ENCODE measurements at places on chromosomes 16 and 17.

DNA sequence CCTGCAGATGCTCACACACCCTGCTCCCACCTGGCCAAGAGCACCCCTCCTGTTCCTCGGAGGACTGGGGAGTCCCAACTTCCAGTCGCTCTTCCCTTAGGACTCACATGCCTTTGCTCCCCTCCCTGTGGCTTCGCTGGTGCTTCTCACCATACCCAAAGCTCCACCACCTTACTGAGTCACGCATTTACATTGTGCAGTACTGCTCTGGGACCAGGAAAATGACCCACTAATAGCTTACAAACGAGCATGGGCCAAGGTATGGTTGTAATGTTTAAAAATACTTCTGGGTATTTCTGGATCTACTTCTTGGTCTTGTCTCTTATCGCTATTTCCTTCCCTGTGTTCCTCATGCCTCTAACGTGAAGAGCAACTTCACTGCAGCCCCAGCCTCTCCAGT lies 41.0 kb upstream of the CDRT4 start:
- no peak for DNase-seq

- DNase-seq: no peak
Measured at GRCh38 chr17:75639327-75639726, 6.1 kb downstream of the SMIM5 start.

GRCh38 chr17:55212880-55213279 lies 51.9 kb upstream of the HLF start:
- DNase-seq: no peak

GRCh38 chr17:47615766-47616424 lies 33.8 kb upstream of the KPNB1 start:
- DNase-seq: no peak

DNA sequence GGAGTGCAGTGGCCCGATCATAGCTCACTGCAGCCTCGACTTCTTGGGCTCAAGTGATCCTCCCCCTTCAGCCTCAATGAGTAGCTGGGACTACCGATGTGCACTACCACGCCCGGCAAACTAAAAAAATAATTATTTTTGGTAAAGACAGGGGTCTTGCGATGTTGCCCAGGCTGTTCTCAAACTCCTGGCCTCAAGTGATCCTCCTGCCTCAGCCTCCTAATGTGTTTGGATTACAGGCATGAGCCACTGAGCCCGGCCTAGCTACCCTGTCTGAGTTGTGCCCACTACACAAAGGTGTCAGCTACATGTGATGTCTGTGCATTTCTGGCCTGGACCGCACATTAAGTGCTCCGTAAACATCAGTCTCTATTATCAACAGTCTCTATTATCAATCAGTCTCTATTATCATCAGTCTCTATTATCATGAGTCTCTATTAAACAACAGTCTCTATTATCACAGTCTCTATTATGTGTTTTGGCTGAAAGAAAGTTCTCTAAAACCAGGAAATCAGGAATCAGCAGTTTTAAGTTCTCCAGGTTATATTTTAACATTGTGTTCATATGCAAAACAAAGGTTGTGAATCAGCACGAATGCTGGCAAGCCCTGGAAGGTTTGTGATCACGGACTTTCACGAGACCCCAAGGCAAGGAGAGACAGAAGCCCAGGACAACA lies 721 bp upstream of the WWOX start:
- no peak for DNase-seq

DNA sequence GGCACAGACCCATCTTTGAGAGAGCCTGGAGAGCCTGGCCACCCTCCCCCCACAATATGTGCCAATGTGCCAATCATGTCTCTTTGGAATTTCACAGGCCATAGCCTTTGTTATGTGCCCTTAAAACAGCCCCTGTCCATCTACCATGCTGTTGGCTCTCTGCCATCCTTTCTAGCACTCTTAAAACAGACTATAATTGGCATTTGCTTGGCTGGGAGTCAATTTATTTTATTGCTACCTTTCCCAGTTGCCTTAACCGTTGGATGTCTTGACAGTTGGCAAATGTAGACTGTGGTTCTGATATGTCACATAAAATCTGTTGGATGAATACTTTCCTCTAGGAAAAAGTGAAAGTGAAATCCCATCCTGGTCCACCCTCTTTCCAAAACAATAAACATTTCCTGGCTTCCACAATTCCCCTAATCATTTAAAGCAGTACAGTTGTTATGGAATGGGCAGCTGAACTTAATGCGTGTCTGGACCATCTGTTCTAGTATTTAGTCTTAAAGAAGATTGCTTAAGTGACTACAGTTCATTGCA lies 394.0 kb downstream of the KCNJ2 start:
- DNase-seq: peak; percentile 74

DNA sequence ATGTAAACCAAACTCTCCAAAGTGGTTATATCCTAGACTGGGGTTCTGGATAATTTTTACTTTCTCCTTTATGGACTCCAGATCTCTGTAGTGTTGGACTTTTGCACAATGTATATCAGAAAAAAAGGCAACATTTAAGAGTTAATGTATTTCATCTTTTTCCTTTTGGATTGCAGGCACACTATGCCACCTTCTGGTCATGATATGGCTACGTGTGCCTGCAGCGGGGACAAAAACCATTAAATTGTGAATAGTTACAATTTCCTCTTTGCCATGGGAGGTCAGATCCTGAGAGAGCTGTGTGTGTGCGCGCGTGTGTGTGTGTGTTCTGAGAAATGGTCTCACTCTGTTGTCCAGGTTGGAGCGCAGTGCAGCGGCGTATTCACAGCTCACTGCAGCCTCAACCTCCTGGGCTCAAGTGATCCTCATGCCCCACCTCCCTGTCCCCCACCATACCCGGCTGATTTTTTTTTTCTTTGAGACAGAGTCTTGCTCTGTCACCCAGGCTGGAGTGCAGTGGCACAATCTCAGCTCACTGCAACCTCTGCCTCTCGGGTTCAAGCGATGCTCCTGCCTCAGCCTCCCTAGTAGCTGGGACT lies 4.3 kb upstream of the SGF29 start:
- DNase-seq: no peak

GRCh38 chr17:36824678-36825101 lies 112.6 kb upstream of the LHX1 start:
- DNase-seq: no peak

- DNase-seq: no peak
Measured at GRCh38 chr17:66673668-66674276, 161.1 kb upstream of the CACNG5 start.

DNA sequence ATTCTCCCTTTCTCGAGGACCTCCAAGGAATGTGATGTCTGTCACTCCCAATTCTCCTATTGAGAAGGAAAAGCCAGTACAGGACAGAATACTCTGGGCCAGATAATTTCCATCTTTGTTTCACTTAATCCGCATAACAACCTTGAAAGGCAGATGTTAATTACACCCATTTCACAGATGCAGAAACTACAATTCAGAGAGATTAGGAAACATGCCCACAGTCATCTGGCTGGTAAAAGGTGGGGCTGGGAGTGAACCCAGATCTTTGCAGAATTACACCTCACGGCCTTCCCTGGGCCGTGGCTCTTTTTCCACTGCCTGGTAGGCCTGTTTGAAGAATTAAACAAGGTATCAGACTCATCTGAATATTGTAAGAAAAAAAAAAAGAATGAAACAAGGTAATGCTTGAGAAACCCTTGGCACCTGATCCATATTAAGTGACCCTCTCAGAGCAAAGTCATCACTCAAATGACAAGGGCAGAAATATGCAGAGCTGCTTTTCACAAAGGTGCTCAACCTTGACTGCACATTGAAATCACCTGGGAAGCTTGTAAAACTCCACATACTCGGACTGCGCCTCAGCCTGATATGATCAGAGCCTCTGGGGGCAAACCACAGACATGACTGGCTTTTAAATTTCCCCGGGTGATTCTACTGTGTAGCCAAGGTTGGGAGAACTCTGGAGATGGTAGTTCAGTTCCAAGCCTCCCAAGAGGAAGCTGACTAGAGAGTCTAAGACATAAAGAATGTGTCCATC lies 16.6 kb upstream of the G6PC1 start:
- DNase-seq: no peak

GRCh38 chr17:27530764-27531391 lies 74.6 kb downstream of the KSR1 start:
- DNase-seq: no peak

- no peak for DNase-seq
Measured at GRCh38 chr17:73508057-73508930, 136.0 kb downstream of the SDK2 start.

GRCh38 chr16:79097771-79098170 lies 502.8 kb downstream of the MAF start:
- DNase-seq: no peak

DNA sequence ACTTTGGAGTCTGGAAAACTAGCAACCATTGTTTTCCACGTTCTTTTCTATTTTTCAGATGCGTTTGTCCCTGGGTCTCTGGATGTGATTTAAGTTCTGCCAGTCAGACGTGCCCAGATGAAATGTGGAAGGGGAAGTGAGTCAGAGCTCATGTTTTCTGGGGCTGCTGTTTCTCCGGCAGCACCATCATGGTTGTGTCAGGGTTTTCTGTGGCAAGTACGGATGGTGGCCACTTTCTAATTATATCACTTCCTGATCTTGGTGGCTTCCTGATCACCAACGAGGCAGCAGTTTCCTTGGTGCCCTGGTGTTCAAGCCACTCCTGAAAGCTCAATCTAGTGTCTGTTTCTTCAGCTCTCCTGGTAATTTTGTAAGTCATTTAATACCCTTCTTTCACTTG lies 31.4 kb upstream of the PMFBP1 start:
- DNase-seq: no peak

DNA sequence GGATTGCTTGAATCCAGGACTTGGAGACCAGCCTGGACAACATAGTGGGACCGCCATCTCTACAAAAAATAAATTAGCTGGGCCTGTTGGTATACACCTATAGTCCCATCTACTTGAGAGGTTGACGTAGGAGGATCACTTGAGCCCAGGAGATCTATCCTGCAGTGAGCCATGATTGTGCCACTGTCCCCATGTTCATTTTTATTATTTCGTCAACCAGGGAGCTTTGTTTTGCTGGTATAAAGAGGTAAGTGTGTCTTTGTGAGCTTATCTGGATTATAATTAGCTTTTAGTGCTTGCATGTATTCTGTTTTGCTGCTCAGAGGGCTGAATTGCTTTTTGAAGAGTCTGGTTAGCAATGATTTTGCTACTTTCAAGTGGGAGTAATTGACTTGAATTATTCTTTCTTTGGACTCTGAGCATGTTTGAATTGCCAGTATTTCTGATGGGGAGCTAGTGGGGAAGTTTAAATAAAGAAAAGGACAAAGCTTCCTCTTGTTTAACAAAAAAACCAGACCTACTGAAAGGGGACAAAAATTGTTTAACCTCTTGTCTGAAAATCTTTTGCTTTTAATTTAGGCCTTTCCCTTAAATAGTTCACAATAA lies 31.6 kb upstream of the BCAS3 start:
- DNase-seq: no peak

GRCh38 chr17:74163271-74163821 lies 40.1 kb upstream of the RPL38 start:
- DNase-seq: no peak

DNA sequence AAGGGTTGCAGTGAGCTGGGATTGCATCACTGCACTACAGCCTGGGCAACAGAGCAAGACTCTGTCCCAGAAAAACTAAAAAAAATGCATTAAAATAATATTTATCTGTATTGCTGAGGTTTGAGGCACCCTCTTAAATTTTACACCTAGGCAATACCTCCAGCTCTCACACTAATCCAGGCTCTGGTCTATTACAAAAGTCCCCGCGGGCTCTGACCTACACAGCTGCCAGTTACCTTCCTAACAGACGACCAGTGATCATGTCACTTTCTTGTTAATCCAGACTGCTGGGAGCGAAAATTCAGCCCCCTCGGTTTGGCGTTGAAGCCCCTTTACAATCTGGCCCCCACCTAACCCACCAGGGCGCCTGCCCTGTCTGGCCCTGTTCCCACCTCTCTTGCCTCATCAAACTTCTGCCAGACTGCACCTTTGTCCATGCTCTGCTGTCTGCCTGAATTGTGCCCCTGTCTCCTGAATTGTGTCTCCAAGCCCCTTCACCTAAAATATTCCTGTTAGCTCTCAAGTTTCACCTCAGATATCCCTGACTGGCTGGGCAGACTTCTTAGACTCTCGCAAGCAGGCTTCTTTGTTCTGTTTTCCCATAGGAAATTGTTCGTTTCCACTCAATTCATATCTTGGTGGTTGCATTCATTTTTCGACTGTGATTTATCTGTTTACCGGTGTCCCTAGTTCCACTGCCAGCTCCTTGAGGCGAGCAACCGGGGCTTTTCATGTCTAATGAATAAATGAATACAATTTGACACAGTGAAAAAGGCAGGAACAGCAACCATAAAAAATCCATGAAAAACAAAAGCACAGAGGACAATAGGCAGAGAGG lies 65.9 kb downstream of the PITPNC1 start:
- no peak for DNase-seq

DNA sequence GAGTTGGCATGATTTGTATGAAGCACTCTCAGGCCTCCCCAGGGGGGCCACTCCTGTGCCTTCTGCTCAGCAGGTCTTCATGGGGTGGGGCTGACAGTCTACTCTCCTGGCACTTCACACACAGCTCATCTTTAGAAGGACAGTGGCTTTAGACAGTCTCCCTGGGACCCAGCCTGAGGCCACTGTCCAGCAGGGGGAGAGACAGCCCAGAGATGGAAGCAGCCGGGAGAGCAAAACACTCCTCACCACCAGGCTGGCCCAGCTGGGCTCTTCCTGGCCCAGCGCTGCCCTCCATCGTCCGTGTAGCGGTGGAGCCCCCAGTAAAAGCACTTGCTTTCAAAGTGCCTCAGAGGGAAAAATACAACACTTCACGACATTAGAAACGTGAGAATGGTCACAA lies 62.0 kb upstream of the CRHR1 start:
- no peak for DNase-seq

- DNase-seq: no peak
Measured at GRCh38 chr17:49996121-49996494, 1.1 kb upstream of the DLX3 start.

DNA sequence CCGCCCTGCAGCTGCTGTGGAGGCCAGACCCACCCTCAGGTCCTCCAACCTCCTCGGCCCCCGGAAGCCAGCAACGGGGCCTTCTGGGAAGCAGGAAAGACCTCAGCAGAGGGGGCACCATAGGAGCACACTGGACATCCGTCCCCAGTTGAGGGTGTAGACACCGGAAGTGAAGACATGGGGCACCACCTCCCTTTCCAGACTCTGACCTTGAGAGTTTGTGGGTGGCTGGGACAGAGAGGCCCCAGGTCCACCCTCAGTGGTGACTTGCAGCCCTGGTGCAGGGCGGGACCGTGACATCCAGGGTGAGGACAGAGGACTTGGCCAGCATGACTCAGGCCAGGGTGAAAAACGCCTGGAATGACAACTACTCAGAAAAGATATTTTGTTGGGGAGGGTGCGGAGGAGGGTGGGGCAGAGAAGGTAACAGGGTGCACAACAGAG lies 19.9 kb downstream of the CEP295NL start:
- DNase-seq: peak; percentile 87
